ENCODE measurements at places on chromosomes 4 and X.
A peak's percentile ranks its signal among the peaks of the same experiment; 100 is the strongest.

- no peak for DNase-seq
Observed at GRCh38 chr4:168131196-168131595, 38.9 kb downstream of the ANXA10 start.

DNA sequence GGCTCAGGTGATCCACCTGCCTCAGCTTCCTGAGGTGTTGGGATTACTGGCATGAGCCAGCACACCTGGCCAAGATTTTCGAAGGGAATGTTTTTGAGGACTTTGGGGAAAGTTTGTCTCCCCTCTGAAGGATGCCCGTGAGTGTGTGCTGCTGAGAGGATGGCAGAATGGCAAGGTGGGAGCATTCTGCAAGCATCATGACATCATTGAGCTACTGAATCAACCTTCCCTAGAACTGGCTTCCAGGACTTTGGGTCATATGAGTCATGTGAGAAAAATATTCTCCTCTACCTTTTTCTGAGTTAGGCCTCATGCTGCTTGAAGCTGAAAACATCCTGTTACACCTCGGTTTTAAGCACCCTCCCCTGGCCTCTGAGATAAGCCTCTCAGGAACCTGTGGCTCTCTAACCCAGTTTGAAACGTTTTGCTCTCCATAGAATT lies 31.0 kb downstream of the TMEM131L start:
- no peak for DNase-seq

GRCh38 chr4:150862829-150863228 lies 152.3 kb downstream of the LRBA start:
- no peak for DNase-seq

DNA sequence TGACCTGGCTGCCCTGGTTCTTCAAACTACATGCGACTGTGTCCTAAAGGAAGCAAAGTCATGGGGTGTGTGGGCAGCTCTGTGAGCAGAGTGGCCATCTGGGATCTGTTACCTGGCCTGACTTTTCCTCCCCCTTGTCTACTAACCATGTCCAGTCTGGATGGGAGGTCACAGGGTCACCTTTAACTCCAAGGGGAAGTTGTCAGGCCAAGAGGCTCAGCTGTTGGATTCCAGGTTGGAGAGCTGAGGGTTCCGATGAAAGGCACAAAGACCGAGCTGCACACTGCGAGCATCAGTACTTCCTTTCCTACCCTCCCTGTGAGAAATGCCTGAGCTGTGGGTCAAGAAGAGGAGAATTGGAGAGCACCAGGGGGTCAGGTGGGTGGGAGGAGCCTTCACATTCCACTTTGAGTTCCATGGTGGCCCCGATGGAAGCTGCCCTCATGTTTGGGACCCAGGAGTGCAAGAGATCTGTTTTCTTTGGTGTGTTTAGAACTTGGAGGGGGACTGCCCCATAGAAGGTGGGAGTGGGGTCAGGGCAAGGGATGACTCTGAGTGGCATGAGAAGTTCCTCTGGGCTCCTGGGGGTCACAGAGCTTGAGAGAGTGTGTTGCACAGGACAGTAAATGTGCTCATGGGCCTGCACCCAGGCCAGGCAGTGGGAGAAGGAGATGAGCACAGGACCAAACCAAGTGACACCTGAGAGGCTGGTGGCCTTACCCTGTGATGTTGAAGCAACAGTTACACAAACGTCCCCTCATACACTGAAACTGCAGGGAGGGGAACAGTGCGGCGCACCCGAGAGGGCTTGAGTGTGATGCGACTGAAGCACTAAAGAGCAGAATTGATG lies 36.2 kb downstream of the RGS12 start:
- peak; percentile 65 for DNase-seq

DNA sequence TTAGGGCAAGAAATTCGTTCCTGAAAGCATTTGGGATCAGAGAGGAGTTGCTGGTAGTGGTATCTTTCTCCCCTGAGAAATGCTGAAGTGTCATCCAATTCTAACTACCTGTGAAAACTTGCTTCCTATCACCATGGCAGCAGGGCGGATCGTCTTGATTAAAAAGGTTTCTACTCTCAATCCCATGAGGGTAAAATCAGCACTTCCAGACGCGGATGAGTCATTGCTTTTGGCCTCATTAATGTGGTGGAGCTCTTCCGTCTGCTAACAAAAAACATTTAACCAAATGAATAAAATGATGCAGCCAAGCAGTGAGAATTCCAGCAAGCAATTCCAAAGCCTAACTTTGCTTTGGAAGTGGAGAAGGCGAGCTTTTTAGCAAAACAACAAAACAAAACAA lies 325.6 kb downstream of the CAMK2D start:
- no peak for DNase-seq

GRCh38 chr4:112173593-112174558 lies 28.6 kb downstream of the FAM241A start:
- DNase-seq, result no peak

DNA sequence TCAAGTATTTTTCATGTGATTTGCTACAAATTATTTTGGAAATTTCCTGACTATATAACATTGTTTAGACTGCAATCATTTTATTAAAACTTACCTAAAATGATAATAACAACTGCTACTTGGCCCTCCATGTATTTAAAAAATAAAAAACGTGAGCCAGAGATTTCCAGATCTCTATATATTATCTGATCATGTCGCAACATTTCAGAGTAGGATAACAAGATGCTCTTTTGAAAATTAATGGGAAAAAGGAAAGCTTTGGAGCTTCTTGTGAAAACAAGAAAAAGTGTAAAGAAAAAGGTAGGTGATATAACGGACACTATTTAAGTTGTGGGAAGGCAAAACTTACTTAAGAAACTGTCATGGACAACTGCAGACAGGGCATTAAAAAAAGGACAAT lies 14.9 kb upstream of the MAB21L2 start:
- no peak for DNase-seq

DNA sequence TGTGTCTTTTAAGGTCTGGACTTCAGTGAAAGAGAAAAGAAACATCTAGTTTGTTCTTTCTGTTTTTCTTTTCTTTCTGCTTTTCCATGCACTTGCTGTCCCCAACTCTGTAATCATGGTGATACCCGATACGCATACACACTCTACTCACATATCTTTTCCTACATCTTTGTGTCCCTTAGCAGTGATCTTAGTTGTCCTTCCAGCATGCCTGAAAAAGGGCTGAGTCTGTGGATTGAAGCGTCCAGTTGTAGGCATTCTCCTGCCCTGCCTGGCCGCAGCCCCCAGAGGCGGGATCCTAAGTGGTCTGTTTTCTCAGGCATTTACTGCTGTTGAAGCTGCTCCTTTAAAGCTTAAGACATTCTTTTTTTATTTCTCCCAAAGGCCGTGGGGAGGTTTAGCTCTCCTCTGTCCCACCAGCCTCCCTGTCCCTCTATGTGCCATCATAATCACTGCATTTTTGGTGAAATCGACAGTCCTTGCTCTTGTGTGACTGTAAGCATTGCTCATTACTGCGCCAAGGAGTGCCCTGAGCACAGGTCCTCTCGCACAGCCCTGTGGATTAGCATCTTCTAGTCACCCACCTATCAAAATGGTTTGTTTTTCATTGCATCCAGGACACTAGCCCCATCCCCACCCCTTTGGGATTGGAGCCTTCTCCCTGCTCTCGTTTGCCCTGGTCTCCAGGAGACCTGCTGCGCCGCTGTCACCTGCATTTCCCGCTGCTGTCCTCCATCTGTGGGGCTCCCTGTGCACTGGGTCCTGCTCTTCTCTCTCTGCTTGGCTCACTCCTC lies 4.4 kb downstream of the RGS12 start:
- DNase-seq, result peak; percentile 57

- no peak for DNase-seq
Observed at GRCh38 chrX:10545882-10546281, 74.5 kb downstream of the MID1 start.

DNA sequence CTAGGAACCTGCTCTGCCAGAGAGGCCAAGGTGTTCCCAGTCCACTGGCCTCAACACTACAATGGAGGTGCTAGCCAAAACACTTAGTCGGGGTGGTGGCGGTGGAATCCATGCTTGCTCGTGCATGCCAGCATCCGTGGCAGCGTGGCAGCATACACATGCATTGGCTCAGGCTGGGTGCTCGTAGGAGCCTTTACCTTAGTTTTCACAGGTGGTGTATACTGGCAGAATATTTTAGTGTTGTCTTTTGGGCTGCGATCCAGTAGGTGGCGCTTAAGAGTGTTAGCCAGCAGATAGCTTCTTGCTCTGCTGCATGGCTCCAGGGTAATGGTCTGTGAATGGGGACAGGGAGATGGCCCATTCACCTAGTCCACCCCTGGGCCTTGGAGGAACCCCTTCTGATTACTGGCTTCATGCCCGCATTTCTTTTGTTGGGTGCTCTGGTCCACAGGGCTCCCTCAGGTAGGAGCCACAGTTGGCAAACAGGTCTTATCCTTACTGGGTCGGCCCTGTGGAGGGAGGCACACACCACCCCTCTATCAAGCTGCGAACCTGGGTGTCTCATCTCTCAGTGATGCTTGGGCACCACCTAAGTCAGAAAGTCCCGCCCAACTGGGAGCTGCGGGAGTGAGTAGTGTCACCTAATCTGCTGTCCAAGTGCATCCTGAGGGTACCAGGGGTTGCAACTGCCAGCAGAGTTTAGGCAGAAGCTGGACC lies 40.0 kb downstream of the RIPPLY1 start:
- no peak for DNase-seq

DNA sequence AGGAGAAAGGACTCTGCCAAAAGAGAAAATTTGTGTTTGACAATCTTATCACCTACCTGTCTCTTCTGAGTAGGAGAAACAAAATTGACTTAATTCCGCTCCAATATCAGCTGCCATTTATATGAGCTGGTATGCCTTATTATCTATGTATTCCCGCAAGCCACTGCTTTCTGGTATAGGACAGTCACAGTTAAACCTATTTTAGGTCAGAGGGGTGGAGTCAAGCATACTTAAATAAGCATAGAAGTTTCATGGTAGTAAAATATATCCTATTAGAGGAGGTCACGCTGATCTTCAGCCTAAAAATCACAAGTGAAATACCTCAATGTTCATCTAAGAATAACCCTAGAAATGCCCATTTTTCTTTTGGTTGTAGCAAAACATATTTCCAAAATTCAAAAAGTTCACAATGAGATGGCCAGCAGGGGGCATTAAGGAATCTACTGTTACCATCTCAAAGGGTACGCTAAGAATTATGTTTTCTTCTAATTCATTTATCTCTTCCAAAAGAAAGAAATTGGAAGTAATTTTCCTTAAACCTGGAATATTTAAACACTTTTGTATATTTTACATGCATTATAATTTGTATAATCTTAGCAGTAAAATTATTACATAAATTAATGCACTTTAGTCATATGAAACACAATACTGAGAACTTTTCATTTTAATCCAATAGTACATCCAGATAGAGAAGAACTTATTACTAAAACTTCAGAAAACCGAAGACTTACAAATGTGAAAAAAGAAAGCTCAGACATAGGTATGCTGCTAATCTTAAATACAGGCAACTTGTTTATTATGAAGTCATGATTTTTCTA lies 10.5 kb downstream of the PPAT start:
- no peak for DNase-seq

GRCh38 chr4:179631321-179631720 lies 2189.1 kb upstream of the AGA start:
- no peak for DNase-seq

DNA sequence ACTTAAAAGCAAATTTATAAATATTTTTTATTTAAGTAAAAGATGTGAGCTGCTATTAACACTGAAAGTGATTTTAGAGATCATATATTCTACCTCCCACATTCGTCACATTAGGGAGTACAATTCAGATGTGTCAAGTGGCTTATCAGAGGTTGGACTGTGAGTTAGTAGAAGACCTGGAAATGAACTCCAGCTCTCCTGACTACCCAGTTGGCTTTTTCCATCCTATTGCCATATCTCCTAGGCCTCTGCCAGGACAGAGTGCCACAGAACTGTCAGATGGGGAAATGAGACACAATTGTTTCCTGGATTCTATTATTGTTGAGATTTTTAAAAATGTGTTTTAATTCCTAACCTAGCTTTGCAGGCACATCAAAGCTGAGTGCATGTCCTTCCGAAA lies 634.1 kb upstream of the MAGEB2 start:
- no peak for DNase-seq

- peak; percentile 71 for DNase-seq
Observed at GRCh38 chrX:129792586-129793291, 13.0 kb downstream of the SASH3 start.
